Left ventricle myocardium superior (tissue), 1 donor: ENCODE measurements at places on chromosomes 2 and 18.

- DNase-seq: no peak
These were observed 45.6 kb upstream of the ZC3H15 start for GRCh38 chr2:186440506-186440905.

- no peak for DNase-seq
These were observed 14.6 kb upstream of the SEMA4C start for GRCh38 chr2:96884299-96885094.

- DNase-seq: peak; percentile 77
These were observed 84.0 kb downstream of the LIPG start for GRCh38 chr18:49645841-49646351.

GRCh38 chr2:127706215-127706990 lies 5.1 kb downstream of the SFT2D3 start:
- DNase-seq: peak; percentile 32

- no peak for DNase-seq
These were observed 39.2 kb downstream of the SERPINE2 start for GRCh38 chr2:223999862-224000261.
